Stimulated activated CD4-positive, alpha-beta T cell treated with anti-CD3 and anti-CD28 coated beads, Interleukin-12 subunit alpha, Interleukin-12 subunit beta, amount 100 ng/mL, for 24 hours (primary cell): ENCODE measurements at places on chromosomes 6 and 20.

DNA sequence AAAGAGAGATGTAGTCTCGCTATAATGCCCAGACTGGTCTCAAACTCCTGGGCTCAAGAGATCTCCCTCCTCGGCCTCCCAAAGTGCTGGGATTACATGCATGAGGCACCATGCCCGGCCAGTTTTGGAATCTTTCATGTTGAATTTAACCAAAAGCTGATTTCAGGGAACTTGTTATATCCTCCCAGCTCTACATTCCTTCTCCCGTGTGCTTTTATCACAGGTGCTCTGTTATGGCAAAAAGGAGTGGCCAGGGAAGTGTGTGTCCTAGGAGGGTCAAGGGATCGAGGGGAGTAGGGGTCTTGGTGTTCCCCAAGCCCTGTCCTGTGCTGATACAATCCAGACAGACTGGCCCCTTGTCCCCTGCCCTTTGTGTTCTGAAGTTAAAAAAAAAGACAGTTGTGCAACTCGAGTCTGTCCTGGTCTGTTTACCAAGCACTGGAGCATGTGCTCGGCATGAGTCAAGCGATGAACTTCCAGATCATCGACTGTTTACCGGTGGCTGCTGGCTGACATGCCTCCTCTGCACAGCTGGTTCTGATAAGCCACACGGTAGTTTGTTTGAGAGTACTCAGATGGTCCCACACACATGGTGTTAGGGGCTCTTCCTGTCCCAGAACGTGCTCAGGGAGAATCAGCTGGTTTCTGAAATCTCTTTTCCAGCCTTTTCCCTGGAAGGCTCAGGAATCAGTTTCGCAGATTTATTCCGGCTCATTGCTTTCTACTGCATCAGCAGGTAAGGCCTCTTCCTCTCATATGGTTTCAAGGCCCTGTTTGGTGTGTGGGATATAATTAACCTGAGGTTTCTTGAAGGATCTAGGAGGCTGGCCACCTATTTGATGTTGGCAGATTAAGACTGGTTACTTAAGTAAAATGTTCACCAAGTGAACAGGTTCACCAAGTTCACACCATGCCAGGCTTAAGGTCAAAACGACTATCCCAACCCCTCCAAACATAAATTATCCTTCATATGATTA, 52.6 kb upstream of the NAA20 start:
- no peak for DNase-seq

- no peak for DNase-seq
These were observed 462.9 kb upstream of the JAG1 start for GRCh38 chr20:11136691-11137090.

GRCh38 chr6:35603326-35604202, 85.2 kb downstream of the FKBP5 start:
- no peak for DNase-seq

DNA sequence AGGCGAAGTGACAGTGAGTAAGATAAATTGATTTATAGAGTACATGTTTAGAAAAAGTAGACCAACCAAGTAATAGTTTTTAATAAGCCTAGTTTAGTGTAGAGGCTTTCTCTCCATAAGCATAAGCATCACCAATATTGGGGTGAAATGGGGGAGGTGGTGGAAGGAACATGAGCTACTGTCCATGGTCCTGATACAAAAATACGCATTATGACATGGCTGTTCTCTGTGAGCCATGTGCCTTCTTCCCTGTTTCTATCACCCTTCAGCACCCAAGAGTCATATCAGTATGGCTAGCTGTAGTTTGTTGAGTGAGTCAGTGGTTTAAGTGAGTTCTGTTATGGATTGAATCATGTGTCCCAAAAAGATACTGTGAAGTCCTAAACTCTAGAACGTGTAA, 150.8 kb downstream of the EDN1 start:
- DNase-seq = no peak

GRCh38 chr6:89242574-89243330, 25.6 kb upstream of the GABRR1 start:
- DNase-seq = no peak

GRCh38 chr20:51867251-51867650, 64.9 kb upstream of the SALL4 start:
- no peak for DNase-seq

GRCh38 chr6:35601331-35602132, 87.2 kb downstream of the FKBP5 start:
- DNase-seq = no peak

DNA sequence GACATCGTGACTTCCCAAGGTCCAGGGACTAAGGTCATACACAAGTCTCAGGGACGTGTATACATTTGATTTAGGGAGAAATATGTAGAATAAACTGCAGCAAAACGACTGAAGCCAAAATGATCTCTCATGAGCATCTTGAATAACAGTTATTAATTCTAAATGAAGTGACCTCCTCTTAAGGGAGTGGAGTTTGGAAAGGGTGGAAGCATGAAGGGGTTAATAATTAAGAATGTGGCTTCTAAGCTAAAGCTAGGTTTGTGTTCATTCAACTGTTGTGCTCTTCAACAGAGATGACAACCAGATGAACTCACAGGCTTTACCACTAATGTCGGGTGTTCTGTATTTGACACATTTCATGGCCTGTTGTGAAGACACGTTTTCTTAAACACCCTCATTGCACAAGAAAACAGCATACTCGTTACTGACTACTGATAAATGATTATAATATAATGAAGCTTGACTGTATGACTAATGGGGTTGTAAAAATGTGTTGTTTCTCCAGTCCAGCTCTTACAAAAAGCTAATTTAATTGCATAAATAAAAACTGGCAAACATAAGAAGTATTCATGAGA, 1.5 kb downstream of the PPP1R14C start:
- DNase-seq = no peak

DNA sequence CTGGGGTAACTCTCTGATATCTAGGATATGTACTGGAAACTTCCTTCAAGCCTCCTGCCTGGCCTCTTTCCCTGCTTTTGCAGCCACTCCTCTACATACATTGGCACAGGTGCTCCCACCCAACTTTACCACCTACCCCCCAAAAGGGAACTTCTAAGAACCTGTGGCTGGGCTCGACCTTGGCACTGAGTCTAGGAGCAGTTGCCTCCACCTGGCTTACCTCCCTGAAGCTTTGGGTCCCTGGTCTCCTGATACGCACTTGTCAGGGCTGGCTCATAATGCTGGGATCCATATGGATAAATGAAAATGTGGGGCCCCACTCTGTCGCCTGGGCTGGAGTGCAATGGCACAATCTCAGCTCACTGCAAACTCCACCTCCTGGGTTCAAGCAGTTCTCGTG, 56.2 kb downstream of the SSR1 start:
- no peak for DNase-seq

DNA sequence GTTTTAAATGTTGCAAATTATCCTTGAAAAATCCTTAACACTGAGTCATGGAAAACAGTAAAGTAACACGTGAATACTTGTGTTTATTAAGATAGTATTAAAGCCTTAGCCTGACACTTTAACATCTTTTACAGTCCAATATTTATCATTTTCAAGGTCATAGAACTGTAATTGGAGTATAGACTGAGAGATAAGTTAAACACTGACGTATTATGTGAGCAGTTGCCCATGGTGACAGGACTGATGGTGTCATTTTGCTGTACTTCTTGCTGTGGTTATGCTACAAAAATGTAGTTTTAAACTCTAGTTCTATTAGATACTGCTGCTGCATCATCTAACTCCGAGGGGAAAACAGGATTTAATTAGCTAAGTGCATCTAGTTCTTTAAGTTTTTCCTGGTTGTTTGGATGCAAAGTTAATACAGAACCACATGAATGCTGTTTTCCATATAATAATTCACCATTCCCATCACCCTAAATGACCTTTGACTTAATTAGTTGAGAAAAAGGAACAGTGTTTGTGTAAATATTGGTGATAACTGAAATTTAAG, 37.8 kb downstream of the SLC2A12 start:
- no peak for DNase-seq

- no peak for DNase-seq
These were observed 7.6 kb downstream of the LEMD2 start for GRCh38 chr6:33781131-33781975.

DNA sequence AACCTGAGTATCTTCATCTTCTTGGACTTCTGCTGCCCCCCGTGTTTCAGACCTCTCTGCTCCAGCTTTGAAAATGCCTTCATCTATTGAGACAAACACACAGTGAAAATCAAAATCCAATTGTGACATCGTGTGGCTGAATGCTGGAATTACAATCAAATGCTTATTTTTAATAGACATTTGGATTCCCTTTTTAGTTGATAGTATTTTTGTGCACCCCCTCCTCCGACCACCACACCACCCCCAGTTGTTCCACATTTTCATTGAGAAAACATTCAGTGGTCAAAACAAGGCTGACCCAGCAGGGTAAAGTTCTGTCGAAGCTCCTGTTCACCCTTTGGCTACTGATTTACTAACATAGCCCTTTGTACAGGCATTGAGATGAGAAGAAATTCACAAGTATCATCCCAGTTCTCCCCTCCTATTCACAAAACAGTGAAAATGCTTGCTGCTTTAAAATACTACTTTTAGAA, 79.0 kb downstream of the NRSN1 start:
- DNase-seq = no peak

GRCh38 chr6:10196090-10196489, 218.8 kb downstream of the TFAP2A start:
- DNase-seq = no peak

DNA sequence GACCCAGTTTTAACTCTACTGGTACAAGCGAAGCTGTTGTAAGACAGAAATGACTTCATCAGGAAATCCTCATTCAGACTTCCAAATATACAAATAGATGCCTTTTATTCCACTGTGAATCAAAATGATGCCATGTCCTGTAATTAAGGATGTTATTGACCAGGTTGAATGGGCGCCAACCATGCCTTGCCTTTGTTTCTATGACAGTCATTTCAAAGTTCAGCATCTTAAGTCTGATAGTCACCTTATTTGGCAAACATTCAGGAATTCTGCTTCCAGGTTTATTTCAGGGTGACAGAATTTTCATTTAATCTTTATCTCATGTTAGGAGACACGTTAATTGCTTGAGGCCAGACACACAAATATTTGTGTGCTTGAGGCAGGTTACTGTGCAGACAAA, 592.8 kb upstream of the JAG1 start:
- no peak for DNase-seq

GRCh38 chr6:161870236-161870901, 596.5 kb upstream of the AGPAT4 start:
- no peak for DNase-seq

GRCh38 chr6:13813621-13814175, 659 bp downstream of the MCUR1 start:
- DNase-seq = no peak

- no peak for DNase-seq
These were observed 143.4 kb upstream of the RPS6KA2 start for GRCh38 chr6:166770216-166771116.

- no peak for DNase-seq
These were observed 124.6 kb downstream of the EYA2 start for GRCh38 chr20:47019121-47019824.

DNA sequence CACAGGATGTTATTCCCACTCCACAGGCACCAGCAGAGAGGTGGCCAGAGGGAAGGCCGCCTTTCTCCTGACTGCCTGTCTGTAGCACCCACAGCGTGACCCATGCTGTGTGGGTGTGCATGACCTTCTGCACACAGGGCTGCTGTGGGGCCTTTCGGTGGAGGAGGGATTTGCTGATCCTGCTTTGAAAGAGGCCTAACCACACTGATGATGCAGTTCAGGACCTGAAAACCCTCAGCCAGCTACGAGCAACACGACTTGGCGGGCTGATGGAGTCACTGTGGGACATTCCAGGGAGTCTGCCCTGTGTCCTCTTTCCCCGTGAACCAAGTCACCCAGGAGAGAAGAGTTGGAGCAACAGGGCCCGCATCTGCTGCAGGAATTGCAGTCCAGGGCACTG, 49.1 kb downstream of the SYTL3 start:
- DNase-seq = no peak

DNA sequence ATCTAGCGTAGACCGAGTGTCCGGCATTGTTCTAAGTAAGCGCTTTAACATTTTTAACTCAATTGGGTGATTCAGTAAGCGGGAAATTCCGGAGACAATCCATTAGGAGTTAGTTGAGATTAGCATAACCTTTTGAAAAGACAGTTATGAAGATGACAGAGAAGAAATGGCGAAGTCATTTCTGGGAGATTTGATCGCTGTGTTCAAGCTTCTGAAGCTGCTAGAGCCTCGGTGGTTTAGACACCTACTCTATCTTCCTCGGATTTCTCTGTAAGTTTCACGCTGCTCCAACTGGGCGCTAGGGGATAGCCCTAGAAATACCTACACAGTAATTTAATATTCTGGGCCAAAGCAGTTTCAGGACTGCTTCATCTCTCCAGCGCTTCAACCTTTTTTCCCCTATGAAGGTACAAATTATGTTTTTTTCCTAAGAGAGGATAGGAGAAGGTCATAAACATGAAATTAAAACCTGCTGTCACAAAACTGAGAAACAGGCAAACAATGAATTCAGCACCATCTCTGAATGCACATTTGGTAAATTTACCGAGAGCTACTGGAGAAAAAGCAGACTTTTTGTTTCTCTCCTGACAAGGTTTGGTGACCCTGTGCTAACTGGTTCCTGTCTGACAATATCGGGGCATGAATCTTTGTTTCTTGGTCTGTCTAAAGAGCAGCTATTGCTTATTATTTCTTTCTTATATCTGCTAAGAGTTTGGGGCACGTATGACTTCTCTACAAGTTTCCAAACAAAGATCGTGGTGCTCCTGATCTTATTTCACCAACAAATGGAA, 22.4 kb downstream of the ZNF311 start:
- DNase-seq = no peak

- no peak for DNase-seq
These were observed 11.7 kb upstream of the SIRPG start for GRCh38 chr20:1669304-1669703.

DNA sequence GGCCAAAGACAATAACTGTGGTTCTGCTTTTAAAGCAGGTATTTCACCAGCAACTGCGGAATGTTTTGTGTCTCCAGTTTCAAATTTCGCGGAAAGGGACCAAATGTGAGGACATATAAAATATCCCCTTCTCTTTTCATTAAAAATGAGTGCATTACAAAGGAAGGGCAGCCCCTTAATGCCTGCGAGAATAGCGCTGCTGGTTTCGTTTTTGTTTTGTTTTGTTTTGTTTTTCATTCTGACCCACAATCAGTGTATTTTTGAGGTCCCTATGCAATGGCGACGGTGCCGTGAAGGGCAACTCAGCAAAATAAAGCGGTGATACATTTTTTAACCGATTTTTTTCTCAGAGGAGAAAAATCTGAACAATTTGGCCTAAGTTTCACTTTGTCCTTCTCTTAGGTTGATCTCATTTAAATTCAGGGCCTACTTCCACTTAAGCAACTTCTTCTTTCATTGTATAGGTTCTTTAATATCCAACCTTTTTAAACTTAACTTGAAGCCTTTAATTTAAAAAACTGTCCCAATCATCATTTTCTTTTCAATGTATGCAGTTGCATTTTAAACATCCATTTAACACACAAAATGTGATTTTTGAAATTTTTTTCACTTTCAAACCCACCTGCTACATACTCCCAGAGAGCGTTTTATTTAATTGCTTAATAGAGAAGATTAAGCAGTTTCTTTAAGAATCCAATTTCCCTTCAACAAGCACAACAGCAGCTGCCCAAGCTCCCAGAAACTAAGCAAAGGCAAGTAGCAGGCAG, 2.9 kb upstream of the HIVEP2 start:
- DNase-seq = no peak
